NCI-H1105 (cell line): ENCODE measurements at places on chromosomes 6 and 20.

DNA sequence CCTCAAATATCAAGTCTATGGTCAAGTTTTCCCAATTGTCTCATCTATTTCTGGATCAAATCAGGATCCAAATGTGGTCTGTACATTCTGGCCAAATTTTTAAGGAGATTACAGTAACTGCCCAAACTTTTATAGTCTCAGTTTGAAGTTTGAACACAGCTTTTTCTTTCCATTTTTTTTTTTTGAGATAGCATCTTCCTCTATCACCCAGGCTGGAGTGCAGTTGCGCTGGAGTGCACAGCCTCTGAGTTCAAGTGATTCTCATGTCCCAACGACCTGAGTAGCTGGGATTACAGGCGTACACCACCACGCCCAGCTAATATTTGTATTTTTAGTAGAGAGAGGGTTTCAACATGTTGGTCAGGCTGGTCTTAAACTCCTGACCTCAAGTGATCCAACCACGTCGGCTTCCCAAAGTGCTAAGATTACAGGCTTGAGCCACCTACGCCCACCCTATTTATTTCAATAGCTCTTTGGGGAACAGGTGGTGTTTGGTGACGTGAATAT is 84.9 kb upstream of the CARMIL1 start:
- DNase-seq = no peak

DNA sequence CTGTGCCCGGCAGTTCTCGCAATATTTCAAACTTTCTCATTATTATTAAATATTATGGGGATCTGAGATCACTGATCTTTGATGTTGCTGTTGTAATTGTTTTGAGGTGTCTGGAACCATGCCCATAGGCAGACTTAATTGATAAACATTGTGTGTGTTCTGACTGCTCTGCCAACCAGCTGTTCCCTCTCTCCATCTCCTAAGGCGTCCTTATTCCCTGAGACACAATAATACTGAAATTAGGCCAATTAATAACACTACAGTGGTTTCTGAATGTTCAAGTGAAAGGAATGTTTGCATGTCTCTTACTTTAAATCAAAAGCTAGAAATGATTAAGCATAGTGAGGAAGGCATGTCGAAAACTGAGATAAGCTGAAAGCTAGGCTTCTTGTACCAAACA is 7.6 kb downstream of the MAPK14 start:
- no peak for DNase-seq

GRCh38 chr20:18307301-18307700 is 19.0 kb downstream of the ZNF133 start:
- DNase-seq = no peak

GRCh38 chr6:144364782-144365181 is 79.6 kb downstream of the UTRN start:
- no peak for DNase-seq

DNA sequence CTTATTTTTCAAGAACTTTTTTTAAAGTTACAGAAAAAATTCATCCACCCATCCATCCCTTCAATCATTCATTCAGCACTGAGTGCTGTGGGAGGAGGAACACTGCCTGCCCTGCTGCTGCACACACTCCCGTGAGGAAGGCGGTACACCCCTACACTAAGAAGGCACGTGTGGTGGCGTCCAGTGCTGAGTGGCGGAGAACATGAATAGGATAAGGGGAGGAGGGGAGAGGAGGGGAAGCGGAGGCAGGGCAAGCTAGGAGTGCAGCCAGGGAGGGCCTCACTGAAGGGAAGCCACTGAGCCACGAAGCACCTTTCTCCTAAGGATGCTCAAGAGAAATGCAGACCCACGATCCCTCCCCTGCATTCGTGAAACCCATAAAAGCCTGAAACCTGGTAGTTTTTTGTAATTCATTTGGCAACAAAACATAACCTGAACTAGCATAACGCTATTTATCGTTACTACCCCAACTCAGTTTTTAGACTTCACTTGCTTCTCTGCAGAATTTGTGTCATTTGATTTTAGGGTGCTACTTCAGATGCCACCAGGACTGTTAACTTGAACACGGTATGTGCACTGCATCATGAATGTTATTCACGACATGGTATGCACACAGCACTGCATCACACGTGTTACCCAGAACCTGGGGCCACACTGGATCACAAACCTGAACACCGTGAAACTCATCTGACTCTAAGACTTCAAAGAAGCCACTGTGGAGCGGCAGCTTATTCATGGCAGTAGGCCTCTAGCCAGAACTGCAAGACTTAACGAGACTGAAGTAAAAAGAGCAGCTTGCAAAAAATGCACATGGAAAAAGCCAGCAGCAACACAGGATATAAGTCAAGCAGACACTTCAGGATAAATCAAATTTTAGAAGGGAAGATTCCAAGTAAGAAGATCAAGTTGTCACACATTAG is 3.5 kb downstream of the RNASET2 start:
- DNase-seq = no peak

GRCh38 chr20:57469418-57470211 is 55.3 kb downstream of the CTCFL start:
- DNase-seq = no peak

GRCh38 chr6:78153976-78154375 is 501.1 kb downstream of the MEI4 start:
- no peak for DNase-seq

GRCh38 chr6:29981211-29981812 is 39.0 kb downstream of the HLA-A start:
- no peak for DNase-seq

- DNase-seq = no peak
Observed at GRCh38 chr6:30122515-30122914, 9.6 kb upstream of the TRIM31 start.

DNA sequence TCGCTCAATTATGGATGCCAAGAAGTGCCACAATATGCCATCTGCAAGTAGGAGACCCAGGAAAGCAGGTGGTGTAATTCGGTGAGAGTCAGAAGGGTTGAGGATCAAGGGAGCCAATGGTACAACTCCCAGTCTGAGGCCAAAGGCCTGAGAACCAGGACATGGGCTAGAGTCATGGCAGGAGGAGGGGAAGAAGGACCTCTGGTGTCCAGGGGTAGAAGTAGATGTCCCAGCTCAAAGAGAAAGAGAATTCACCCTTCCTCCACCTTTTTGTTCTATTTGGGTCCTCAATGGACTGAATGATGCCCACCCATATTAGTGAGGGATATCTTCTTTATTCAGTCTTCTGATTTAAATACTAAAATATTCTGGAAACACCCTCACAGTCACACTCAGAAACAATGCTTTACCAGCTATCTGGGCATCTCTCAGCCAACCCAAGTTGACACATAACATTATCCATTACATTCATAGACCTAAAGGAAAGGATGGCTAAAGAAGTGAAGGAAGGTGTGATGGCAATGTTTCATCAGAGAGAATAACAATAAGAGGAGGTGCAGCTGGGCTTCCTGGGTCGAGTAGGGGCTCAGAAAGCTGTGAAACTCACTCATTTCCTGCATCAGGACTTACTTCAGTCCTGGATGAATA is 21.2 kb upstream of the HLA-DQA1 start:
- no peak for DNase-seq

GRCh38 chr6:20997143-20997769 is 463.0 kb downstream of the CDKAL1 start:
- no peak for DNase-seq

DNA sequence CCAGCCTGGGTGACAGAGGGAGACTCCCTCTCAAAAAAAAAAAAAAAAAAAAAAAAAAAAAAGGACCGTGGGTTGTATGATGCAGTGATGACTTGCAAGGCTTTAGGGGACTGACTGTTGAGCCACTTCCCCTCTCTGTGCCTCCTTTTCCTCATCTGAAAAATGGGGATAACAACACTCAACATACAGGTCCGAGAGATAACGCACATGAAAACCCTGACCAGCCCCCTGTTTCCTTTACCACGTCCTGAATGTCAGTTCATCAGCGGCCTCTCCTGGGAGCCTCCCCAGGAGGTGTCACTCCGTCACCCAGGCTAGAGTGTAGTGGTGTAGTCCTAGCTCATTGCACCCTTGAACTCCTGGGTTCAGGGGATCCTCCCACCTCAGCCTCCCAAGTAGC is 3.9 kb downstream of the SLA2 start:
- no peak for DNase-seq

DNA sequence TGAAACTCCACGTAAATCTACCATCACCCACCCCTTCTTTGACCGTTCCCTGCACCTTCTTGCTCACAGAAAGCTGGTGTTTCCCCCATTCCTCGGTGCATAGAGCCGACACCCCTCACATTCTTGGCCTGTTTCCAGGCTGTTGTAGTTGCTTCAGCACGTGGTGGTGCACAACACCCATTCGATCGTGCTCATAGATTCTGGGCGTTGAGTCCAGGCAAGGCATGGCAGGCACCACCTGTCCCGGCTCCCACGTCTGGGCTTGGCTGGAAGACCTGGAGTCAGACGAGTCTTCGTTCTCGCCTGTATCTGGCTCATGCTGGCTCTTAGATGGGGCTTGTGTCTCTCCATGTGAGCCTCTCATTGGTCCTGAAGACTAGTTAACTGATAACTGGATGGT is 100.6 kb downstream of the FAM120B start:
- no peak for DNase-seq

GRCh38 chr6:129370268-129370916 is 339.6 kb downstream of the ARHGAP18 start:
- peak; percentile 15 for DNase-seq

GRCh38 chr6:17505062-17505476 is 95.0 kb upstream of the FAM8A1 start:
- no peak for DNase-seq

DNA sequence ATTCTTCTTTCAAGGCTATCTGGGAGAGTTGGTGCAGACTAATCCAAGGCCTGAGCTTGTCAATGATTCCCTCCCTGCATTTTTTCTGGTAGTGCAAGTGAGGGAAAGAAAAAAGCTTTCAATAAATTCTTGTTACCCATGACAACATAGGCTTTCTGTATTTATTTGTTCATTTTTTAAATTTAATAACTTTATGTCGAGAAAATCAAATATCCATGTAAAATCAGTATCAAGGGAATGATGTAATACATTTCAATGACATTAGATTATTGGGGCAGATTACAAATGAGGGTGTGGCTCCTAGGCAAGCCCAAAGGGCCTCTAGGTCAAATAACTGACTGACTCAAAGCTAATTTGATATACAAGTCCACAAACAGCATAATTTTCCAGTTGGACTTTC is 104.0 kb downstream of the GJA1 start:
- DNase-seq = no peak

- DNase-seq = no peak
Observed at GRCh38 chr20:59217173-59217572, 53.6 kb downstream of the ZNF831 start.

GRCh38 chr20:2535711-2536559 is 438 bp upstream of the TMC2 start:
- no peak for DNase-seq

GRCh38 chr20:39645131-39645530 is 683.0 kb downstream of the DHX35 start:
- DNase-seq = no peak

DNA sequence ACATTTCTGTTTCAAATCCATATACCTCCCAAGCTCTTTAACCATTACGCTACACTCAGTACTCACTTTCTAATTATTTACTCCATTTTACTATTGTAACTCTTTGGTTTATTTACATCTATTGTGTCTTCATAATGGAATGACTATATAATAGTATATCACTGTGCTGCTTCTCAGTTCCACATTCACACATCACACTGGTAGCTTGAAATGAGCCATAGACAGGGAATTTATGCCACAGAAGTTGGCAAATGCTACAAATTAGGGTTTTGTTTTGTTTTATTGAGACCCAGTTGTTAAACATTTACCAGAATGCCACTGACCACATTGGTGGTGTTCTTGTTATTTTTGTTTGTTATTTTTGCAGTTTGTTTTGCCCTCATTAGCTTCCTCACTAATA is 213.9 kb downstream of the KCNQ5 start:
- DNase-seq = no peak

DNA sequence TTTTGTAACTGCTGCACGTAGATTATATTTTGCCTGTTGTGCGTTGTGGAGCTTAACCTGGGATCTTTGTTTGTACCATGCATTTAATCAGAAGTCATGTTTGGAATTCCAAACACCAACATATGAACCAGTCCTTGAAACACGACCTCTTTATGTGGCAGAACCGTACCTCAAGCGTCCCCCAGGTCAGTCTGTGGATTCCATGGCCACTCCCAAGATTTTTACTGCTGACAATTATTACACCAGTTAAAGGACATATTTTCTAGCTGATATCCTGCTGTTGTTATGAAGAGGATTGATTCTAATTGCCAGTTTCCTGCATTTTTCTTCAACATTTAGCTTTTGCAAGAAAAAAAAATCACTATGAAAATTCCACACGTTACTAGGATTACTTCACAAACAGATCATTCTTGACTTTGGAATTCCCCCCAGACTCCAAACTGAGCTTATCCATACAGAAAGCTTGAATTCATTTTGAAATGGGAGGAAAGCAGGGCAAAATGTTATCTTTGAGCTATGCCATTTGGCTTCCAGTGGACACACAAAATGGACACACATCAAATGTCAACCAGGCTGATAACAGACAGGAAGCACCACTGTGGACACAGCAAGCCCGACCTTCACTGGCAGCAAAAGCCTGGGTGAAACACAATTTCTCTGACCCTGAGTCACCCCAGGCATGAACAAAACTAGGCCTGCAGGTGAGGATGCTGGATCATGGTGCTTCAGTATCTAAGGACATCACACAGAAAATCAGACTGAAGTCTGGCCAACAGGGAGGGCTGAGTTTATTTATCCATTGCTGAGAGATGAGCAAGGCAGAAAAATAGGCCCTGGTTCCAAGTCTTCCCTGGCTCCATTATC is 542.9 kb upstream of the JAG1 start:
- DNase-seq = no peak

GRCh38 chr6:103011605-103012004 is 1618.1 kb downstream of the GRIK2 start:
- no peak for DNase-seq

DNA sequence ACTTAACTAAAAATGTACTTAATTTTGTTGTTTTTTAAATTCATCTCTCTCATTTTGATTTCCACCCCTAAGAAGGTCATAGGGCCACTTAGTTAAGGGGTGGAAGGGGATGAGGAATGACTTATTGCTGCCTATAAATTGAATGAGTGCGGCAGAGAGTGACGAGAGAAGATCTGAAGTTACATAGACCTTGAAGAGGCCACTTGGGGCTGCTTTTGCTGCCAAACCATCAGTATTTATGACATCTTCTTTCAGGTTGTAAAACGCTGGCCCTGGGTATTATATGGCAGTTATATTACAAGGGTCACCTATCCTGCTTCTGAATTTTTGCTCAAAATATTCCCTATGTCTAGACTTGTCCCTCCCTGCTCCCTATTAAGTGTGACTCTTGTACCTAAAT is 119.6 kb upstream of the RIMS1 start:
- DNase-seq = no peak

- DNase-seq = no peak
Observed at GRCh38 chr6:129911732-129912131, 50.6 kb upstream of the TMEM244 start.

DNA sequence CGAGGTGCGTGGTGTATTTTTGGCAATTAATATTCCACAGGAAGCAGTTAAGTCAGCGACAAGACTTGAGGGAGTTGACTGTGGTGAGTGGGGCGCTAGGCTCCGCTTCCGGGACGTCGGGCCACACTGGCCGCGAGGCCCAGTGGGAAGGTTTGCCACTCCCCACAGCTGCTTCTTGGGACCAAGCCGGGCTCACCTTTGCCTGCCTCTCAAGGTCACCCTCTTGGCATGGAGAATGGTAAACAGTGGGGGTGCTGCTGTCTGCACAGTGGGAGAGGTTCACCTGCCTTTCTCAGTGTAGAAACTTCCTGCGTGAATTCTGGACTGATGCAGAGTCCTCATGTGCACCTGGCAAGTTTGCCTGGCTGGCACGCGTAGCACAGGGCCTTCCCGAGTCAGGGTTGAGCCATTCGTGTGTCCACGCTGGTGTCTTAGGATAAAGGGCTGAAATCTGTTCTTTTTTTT is 6.4 kb downstream of the OSBPL2 start:
- no peak for DNase-seq

- DNase-seq = no peak
Observed at GRCh38 chr6:14763616-14764015, 482.3 kb upstream of the JARID2 start.
